ENCODE measurements at places on chromosomes 2 and 18. TPM values are rescaled to one million over a fixed set of nuclear protein-coding genes. Genes with fewer than 3 reads are reported as not detected.

AQP12B gene
- not detected for total RNA-seq

WNT10A gene
- 2.4 TPM for total RNA-seq

C1QL2 gene
- total RNA-seq = not detected

CRACDL gene
- total RNA-seq = 1.4 TPM

ICA1L gene
- total RNA-seq = 2.3 TPM

SLC5A7 gene
- total RNA-seq = not detected

NYAP2 gene
- total RNA-seq = not detected

RAX gene
- not detected for total RNA-seq

NEB gene
- 0.90 TPM for total RNA-seq

ABCB11 gene
- 0.26 TPM for total RNA-seq

MOB4 gene
- 15.0 TPM for total RNA-seq

PIEZO2 gene
- under 0.01 TPM for total RNA-seq

CAPN13 gene
- total RNA-seq = not detected

NAT8 gene
- not detected for total RNA-seq

KLF11 gene
- 5.6 TPM for total RNA-seq

SERPINB13 gene
- total RNA-seq = 48.0 TPM

RSAD2 gene
- total RNA-seq = 0.53 TPM

SELENOI gene
- total RNA-seq = 32.6 TPM

Data from bronchial epithelial cell (primary cell).